Stimulated activated CD4-positive, alpha-beta T cell treated with anti-CD3 and anti-CD28 coated beads, Interleukin-4, amount 100 ng/mL, for 24 hours (primary cell): ENCODE measurements at places on chromosomes 12 and 14.

GRCh38 chr12:80763874-80764273 lies 47.2 kb downstream of the MYF5 start:
- DNase-seq = no peak

DNA sequence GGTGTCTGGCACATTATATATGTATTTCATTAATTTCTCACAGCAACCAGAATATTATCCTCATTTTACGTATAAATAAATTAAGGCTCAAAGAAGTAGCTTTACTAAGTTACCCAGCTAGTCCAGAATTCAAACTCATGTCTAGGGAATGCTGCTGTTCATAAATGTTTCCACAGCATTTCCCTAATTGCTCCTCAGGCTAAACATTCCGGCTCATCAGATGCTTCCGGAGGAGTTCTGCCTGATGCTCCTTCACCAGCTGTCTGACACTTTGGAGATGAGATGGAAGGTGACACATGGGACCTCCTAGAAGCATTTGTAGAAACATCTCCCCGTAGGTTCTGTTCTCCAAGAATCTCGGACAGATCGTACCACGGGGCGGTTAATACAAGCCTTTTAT lies 12.1 kb downstream of the KRT85 start:
- DNase-seq = no peak

DNA sequence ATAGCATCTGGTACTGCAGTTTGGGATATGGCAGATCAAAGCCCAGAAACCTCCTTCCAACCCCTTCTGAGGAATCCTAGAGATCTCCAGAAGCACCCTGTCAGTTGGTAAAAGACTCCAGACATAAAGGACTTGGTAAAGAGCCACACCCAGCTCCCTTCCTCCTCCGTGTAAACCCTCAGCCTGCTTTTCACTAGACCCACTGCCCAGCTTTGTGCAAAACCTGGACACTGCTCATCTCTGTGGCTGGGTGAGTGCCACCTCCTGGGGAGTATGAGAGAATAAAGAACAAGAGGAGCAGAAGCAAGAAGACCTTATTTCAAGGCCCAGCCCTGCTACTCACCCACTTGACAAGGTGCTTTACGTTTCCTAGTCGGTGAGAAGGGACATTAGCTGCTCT lies 33.0 kb downstream of the ANO2 start:
- DNase-seq = no peak

DNA sequence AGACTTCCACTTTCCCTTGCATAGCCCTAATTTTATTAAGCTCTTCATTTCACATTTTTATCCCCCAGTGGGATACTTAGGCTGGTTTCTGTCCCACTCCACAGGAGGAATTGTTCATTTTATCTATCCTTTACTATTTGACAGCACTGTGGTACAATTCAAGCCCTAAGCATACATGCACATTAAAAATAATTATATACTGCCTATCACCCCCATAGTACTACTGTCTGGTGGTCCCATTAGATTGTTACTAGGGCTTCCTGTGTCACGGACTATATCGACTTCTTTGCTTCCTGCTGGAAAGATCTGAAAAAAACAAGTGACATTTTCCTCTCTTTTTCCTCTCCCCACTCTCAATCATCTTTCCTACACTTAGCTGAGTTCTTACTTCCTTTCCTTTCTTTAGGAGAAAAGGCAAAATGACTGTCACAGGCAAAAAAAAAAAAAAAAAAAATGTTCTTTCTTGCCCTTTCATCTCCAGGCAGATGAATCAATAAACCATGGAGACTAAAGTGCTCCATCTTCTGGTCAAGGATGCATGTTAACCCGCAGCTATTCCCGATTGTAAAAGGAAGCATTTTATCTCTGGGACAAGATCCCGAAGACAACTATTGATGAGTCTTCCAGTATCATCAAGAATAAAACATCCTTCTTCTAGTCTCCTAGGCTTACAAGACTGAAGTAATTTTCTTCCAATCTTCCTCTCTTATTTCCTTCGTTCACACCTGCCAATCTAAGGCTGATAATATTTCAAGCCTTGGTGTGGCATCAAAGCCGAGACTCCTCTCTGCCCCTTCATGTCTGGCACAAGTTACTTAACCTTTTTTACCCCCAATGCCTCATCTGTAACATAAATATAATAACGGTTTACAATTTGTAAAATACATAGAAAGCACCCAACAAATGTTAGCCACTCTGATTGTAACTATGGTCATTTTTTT lies 94.4 kb upstream of the PLEKHG7 start:
- DNase-seq = no peak

DNA sequence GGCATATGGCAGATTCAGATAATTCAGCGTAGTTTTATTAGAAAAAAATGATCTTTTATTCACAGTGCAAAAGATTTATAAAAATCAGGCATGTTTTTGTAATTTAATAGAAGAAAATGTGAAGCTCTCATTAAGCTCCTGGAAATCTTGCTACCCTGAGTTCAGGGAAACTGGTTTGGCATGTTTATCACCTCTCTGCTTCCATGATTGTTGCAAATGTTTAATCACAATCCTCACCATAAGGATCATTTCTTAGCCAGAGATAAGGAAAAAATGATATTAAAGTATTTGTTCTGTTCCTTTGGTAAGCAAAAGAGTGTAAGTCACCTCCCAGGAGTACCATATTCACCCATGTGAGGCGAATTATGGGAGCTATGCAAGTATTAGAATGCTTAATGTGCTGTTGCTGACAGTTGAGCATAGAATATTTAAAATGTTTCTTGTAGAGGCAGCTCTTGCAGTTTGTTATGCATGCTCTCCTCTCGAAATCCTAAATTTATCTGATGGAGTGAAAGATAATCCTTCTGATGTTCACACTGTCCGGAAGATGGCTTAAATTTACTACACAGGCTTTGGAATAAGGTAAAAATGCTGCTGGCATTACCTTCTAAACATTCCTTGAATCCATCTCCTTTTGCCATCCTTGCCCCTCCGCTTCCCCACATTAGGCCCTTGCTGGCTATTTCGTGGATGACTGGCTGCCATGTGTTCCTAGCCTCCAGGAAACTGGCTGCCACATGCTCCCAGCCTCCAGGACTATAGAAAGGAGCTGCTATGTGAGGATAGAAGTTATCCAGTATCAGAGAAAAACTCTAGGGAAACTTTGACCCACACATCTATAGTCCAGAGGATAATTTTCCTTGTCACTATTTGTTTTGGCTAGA lies 115.8 kb upstream of the CCDC198 start:
- DNase-seq = no peak

DNA sequence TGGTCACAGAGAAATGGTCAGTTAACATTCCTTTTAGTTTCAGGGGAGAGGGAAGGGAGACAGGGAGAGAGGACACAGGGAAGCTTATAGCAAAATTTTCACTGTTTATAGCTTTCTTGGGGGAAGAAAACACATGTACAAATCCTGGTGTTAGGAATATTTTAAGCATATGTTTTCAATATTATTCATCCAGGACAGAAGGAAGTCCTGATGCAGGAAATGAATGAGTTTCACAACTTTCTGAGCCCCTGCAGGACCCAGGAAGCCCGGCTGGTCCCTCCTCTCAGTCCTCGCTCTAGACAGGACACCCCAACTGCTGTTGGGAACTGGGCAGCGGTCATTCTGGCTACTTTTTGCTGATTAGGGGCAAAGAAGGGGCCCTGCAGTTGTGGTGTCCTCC lies 71.1 kb upstream of the ZDHHC17 start:
- DNase-seq = no peak

- DNase-seq = no peak
These were observed 169.6 kb downstream of the C12orf42 start for GRCh38 chr12:103326190-103326589.

DNA sequence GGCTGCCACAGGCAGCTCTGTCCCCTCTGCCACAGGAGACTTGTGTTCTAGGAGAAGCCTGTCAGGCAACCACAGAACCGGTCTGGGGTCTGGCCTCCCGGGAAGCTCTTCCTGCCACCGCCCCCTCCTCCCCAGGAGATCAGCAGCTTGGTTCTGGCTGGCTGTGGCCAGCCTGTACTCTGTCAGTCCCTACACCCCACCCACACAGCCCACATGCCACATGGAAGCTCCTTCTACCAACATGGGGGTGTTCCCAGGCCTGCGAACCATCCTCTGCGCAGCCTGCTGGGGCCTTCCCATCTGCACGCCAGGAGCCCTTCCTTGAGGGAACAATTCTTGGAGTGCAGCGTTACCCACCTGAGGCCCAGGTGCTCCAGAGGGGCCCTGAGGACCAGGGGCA lies 16.8 kb downstream of the TMEM106C start:
- DNase-seq = no peak

DNA sequence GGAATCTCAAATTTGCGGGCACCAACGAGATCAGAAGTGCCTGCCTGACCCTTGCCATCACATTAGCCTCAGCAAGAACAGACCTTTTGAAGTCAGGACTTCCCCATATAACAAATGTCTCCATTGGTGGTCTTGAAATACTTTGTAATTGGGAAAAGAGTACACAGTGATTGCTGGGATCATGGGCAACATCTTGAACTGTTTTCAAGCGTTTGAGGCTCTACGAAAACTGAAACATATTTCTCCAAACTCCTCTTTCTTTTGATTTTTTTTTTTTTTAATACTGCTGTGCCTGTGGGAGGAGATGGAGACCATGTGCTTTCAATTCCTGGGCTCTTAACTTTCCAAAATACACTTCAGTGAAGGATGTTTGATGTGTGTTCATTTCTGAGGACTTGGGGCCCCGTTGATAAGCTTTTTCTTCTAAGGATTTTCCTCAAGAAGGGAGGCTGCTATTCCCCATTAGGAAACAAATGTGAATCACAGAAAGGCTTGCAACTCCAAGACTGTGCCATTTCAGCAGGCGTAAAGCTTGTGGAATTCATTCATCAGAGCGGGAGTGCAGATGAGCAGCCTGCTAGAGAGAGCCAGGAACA lies 94.5 kb downstream of the TMEM132C start:
- no peak for DNase-seq

GRCh38 chr12:108565976-108566375 lies 3.6 kb downstream of the ISCU start:
- peak; percentile 66 for DNase-seq

- no peak for DNase-seq
These were observed 23.3 kb downstream of the NUAK1 start for GRCh38 chr12:106115440-106115839.

GRCh38 chr14:28138341-28138740 lies 628.2 kb upstream of the FOXG1 start:
- no peak for DNase-seq

- no peak for DNase-seq
These were observed 271 bp downstream of the DNAI7 start for GRCh38 chr12:25194722-25195055.

DNA sequence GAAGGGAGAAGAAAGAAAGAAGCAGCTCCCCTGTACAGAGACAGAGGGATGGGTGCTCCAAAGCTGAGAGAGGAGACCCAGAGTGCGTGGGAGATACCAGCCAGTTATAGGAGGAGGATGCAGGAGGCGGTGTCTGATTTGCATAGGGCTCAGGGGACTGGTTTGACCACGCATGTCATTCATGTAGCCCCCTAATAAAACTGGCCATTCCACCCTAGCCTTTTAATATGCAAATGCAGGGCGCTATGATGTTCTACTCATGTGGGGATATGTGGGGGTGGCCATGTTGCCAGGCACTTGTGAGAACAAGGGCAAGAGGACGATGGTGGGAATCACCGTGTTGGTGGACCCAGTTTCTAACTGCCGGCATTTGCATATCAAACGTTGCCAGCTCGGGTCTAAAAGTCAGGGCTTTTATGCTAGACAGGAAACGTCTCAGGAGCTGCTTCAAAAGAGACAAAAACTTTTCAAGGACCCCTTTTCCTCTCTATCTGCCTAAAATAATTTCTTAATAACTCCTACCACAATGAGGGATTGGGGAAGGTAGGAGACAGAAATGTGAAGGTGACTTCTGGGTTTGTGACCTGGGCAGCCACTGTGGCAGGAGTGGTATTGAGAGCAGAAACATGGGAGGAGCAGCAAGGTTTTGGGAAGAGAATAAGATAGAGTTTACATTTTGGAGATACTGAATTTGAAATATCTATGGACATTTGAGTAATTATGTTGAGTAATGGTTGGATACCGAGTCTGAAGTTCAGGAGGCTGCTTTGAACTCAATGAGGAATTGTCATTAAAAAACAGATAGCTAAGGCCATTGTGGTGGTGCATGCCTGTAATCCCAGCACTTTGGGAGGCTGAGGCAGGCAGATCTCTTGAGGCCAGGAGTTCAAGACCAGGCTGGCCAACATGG lies 2.2 kb upstream of the ATXN3 start:
- peak; percentile 29 for DNase-seq

GRCh38 chr14:59849411-59850130 lies 21.0 kb downstream of the RTN1 start:
- DNase-seq = no peak

DNA sequence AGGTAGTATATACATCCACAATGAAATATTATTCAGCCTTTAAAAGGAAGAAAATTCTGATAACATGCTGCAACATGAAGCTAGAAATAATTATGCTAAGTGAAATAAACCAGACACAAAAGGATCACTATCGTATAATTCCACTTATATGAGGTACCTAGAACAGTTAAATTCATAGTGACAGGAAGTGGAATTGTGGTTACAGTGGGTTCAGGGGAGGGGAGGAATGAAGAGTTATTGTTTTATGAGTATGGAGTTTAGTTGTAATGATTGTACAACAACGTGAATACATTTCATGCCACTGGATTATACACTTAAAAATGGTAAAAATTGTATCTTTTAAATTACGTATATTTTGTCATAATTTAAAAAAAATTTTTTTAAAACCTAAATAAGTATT lies 21.0 kb downstream of the EEA1 start:
- DNase-seq = no peak

- no peak for DNase-seq
These were observed at the start of gene LRIG3 for GRCh38 chr12:58920102-58920960. TSS of gene LRIG3 (minus strand) at chr12:58920504. CDS start at chr12:58920235, 269 bp downstream.
